ENCODE measurements at places on chromosomes 2 and 18. TPM values are rescaled to one million over a fixed set of nuclear protein-coding genes. Genes with fewer than 3 reads are reported as not detected.

DNA sequence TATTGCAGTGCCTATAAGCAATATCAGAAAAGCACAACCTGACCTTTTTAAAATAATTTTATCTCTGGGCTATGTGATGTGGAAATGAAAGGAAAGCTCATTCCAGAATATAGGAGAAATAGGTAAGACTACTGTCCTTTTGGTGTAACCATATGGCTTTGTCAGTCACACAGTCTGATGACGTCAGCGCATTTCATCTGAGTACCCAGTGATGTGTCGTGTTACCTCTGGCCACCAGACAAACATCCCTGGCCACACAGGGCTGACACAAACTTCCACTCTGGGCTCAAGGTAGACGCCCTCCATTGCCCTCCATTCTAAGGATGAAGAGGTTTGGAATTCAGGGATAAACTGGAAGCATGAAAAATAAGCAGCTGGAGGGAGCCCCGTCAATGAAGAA, 506.7 kb downstream of the CMPK2 start:
- no peak for DNase-seq
- no peaks in the 10 kb centered on the region for H3K27me3 ChIP-seq
- H3K27ac ChIP-seq: no peak overlapping the region
- H3K4me1 ChIP-seq: no peaks in the 10 kb centered on the region

DNA sequence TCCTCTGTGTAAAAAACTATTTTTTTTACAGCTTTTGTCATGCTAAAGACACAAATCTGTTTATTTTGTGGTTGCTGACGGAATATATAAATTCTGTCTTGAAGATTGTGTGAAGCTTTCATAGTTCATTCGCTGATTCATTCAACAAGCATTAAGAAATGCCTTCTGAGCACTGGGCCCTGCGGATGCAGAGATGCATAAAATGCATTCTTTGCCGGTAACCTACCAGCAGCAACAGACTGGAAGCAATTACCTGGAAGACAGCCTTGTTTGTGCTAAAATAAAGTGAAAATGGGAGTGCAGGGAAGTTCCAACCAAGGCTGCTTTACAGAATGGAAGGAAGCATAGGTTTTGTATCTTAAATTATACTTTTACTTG, 119.7 kb downstream of the PMAIP1 start:
- no peak overlapping the region for H3K4me3 ChIP-seq
- H3K27ac ChIP-seq: no peak overlapping the region
- H3K4me1 ChIP-seq: no peaks in the 10 kb centered on the region
- H3K36me3 ChIP-seq: no peaks in the 10 kb centered on the region
- H3K27me3 ChIP-seq: no peaks in the 10 kb centered on the region

DNA sequence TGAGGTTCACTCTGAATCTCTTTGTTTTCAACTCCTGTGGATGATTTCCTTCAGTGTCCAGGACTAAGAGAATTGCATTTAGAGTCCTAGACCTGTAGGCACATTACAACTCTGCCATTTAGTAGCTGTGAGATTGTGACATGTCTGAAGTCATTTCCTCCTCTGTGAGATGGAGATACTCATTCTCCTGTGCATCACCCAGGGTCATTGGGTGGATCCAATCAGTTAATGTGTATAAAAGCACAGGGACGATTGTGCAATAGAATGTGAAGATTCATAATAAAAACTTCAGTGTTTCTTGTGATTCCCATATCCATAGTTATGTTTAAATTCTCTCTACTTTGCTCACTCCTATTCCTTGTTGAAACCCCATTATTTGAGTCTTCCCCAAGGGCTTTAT, 113.6 kb downstream of the DIS3L2 start:
- H3K27me3 ChIP-seq: no peaks in the 10 kb centered on the region
- H3K4me3 ChIP-seq: no peak overlapping the region
- no peak overlapping the region for H3K27ac ChIP-seq
- H3K4me1 ChIP-seq: no peaks in the 10 kb centered on the region

- H3K36me3 ChIP-seq: no peaks in the 10 kb centered on the region
- no peak for DNase-seq
- H3K27ac ChIP-seq: no peak overlapping the region
- no peaks in the 10 kb centered on the region for H3K4me1 ChIP-seq
Measured at GRCh38 chr2:191670076-191670475, 7.9 kb upstream of the NABP1 start.

GRCh38 chr2:134206573-134206972, 47.3 kb upstream of the MGAT5 start:
- no peak overlapping the region for H3K4me3 ChIP-seq
- H3K36me3 ChIP-seq: no peaks in the 10 kb centered on the region
- H3K4me1 ChIP-seq: peaks cover 26% of the 10 kb centered on the region
- no peaks in the 10 kb centered on the region for H3K27me3 ChIP-seq

Gene ZNF516
- 39.6 TPM for total RNA-seq

Gene SRD5A2
- total RNA-seq: not detected

Gene MYL1
- not detected for total RNA-seq

Gene TWSG1
- total RNA-seq: 7.5 TPM

All from Peyer's patch (tissue), 4 donors.